Renal cortex interstitium (tissue), 15 donors: ENCODE measurements at places on chromosomes 1 and 21.

DNA sequence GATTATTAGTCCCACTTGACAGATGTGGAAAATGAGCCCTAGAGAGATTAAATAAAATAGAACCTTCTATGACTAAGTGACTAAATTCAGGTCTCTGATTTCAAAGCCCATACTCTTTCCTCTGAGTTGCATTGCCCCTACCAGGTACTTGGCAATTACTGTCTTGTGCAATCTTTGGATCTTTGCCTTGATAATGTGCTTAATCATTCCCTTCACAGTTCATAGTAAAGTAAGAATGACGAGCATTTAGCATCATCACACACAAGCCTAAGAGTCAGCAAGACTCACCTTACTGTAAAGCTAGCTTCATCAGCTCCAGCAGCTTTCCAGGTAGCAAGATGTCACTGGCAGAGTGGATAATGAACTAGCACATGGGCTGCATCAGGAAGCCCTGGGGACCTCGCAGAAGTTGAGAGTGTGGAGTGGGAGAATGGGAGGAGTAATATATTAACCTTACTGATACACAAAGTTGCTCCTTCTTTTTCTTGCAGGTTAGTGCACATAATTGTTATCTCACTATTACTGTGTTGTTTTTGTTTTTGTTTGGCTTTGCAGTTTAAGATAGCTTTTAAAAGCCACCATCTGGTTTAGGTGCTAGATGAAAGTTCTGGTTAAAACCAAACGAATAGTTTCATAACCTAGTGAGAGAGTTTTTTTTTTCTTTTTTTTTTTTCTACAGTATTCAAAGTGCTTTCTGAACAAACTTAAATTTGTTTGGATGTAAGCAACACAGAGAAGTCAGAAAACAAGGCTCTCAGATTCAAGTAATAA is 71.8 kb downstream of the PBX1 start:
- no peak for DNase-seq

DNA sequence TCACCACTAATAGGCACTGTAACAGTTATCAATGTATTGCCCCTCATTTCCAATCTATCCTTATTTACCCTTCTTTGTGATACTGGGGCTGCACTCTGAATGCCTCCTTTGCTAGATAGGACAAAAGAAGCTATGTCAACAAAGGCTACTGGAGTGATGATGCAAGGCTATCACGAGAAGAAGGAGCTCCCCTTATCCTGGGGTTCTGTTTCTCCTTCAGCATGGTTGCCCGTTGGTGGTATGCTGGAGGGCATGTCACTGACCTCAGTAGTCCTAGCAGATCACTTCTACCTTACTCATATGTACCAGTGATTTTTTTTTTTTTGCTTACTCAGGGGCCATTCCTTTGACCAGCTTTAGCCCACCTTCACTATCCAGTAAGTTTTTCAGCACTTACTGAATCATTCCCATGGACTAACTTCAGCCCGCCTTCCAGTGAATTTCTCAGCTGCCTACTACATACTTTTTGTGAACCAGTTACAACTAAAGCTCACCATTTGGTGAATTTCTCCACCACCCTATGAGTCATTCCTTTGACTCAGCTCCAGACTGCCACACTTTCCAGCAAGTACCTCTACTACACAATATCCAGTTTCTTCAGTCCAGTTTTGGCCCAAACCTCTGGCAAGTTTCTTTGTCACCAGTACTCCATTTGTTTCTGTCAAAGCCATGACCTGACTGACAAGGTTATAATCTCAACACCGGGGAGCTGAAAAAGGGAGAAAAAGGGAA is 944.5 kb downstream of the KCNT2 start:
- DNase-seq = no peak

DNA sequence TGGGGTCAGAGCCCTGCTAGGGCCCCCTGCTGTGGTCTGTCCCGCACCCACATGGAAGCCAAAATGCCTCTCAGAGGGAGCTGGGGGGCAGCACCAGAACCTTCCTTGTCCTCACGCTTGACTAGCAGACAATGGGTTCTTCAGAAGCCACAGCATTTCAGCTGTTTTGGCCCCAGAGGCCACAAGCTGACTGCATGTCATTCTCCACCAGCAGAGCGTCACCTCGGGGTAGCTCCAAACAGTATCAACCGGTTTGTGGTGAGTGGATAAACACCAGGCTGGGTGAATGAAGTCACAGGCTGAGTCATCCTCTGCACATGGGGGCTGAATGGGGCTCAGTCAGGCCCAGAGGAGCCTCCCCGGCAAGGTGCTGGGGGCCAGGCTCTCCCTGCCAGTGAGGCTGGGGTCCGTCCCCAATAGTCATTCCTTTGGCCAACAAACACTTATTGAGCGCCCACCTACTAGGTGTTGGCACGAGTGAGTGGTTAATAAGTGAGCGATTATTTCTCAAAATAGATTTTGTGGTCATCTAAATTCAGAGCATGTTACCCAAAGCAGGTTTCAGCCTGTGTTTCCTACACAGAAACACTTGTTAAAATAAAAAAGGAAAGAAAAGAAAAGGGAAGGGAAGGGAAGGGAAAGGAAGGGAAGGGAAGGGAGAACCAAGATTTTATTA is 9.1 kb downstream of the OLIG1 start:
- DNase-seq = peak; percentile 11

DNA sequence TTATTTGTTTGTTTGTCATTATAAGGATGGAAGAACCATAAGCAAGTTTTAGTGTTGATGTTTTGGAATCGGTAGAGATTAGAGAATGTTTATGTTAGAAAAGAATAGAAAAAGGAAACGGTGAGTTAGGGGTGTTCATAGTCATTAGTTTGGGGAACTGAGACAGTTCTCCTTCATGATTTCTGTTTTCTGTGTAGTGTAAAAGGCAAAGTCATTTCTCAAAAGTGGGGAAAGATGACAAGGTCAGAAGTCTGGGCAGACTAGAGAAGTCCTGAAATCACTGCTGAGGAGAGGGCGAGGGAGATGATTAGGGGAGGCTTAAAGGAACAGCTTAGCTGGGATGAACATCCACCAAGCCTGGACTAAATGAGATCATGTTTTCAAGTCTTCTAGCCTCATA is 498.9 kb downstream of the TTLL7 start:
- DNase-seq = no peak

GRCh38 chr21:37967036-37967435 is 50.8 kb upstream of the KCNJ6 start:
- no peak for DNase-seq

DNA sequence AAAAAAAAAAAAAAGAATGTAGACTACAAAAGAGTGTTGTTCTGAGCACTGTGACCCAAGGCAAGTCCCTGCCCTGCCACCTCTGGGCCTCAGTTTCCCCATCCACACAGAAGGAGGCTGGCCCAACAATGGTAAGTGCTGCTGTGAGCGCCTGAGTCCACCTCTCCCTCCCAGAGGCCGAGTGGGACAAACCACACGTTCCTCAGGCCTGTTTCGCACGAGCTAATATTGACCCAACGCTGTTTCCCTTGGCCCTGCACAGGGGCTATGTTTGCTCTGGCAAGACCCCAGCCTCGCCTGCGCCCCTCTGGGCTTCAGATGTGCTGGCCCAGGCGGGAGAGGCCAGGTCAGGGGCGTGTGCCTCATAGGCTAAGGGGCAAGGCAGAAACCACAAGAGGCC is 12.6 kb upstream of the LAPTM5 start:
- no peak for DNase-seq
